ENCODE measurements at places on chromosomes 3 and 15. TPM values are rescaled to one million over a fixed set of nuclear protein-coding genes. Genes with fewer than 3 reads are reported as not detected.

The UBE2E2 gene
- polyA plus RNA-seq: 34.1 TPM

The C3orf85 gene
- polyA plus RNA-seq: not detected

The MKRN2OS gene
- polyA plus RNA-seq: not detected

The SEMA6D gene
- polyA plus RNA-seq: 0.77 TPM

The CRELD1 gene
- polyA plus RNA-seq: 20.6 TPM

The B3GALNT1 gene
- polyA plus RNA-seq: 3.0 TPM

The CNTN3 gene
- 1.2 TPM for polyA plus RNA-seq

The WDR72 gene
- not detected for polyA plus RNA-seq

The SETD2 gene
- 15.1 TPM for polyA plus RNA-seq

The PATL2 gene
- polyA plus RNA-seq: 26.0 TPM

The PML gene
- 26.1 TPM for polyA plus RNA-seq

The RETNLB gene
- polyA plus RNA-seq: not detected

The DNASE1L3 gene
- 52.1 TPM for polyA plus RNA-seq

The NANOGP8 gene
- not detected for polyA plus RNA-seq

The KPNA1 gene
- polyA plus RNA-seq: 10.4 TPM

The PTX3 gene
- polyA plus RNA-seq: 5.7 TPM
